ENCODE measurements at places on chromosomes 16 and 17.

DNA sequence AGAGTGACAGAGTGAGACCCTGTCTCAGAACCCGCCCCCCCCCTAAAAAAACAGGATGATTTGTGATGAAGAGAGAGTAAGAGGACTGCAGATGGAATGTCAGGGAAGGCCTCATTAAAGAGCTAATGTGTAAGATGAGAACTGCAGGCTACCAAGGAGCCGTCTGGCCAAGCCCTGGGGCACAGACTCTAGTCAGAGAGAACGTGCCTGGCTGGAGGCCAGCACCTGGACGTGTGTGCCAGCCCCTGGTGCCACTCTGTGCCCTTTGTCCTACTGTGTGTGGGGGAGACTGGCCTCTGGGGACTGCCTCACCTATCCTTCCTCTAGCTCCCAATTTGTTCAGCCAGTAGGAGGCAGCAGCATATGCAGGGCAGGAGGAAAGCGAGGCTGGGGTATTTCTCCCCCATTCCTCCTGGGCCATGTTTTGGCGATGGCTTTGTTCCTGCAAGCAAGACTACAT lies 37.1 kb downstream of the KNOP1 start:
- no peak for DNase-seq

DNA sequence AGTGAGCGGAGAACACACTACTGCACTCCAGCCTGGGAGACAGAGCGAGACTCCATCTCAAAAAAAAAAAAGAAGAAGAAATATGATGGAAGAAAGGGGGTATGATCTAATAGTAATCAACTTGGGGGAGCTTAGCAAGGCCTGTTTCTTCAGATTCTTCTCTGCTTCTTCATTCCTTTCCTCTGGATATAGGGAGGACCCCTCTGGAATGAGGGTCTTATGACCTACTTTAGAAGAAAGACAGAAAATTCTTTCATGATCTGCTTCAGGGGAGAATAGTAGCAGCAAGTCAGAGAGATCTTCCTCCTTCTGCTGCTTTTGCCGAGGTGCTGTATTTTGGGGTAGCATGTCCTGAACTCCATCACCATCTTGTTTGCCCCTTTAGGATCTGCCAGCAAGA lies 44.9 kb upstream of the ETV4 start:
- DNase-seq, result no peak

- DNase-seq, result no peak
These were observed 243.3 kb downstream of the ENGASE start for GRCh38 chr17:79317916-79318315.

DNA sequence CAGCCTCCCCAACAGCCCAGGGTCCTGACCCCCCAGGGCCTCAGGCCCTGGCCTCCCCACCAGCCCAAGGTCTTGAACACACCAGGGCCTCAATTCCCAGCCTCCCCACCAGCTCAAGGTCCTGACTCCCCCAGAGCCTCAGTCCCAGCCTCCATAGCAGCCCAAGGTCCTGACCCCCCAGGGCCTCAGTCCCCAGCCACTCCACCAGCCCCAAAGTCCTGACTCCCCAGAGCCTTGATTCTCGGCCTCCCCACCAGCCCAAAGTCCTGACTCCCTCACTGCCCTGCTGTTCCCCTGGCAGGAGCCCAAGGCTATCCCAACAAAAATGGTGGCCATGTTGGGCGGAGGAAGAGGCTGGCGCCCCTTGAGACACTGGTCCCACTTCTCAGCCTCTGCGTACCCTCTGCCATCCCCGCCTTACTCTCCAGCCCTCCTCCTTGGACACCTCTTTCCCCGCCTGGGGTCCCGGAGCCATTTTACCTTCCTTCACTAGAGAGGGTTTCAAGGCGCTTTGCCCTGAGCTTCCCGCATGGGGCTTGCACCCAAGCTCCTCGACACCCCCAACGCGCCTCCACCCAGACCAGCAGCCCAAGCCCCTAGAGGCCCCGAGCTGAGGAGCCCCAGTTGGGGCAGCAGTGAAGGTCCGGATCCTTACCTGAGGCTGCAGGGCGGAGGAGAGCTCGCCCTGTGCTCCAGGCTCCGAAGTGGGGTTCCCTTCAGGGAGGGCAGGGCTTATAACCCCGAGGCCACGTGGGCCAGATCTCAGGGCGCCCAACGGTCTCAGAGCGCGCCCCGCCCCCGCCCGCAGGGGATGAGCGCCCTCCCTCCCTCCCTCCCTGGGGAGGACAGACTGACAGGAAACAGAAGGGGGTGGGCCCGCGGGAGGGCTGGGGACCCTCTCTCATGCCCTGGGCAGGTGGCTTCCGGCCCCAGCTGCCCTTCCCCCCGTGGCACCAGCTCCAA lies 3.5 kb upstream of the TSPOAP1 start:
- no peak for DNase-seq

GRCh38 chr17:47611372-47612350 lies 38.1 kb upstream of the KPNB1 start:
- DNase-seq, result peak; percentile 47

GRCh38 chr17:28686296-28686695 lies 24.3 kb downstream of the SUPT6H start:
- no peak for DNase-seq

- no peak for DNase-seq
These were observed 702.6 kb upstream of the CDH8 start for GRCh38 chr16:62738666-62739460.

- peak; percentile 95 for DNase-seq
These were observed 16.3 kb upstream of the AURKB start for GRCh38 chr17:8226536-8227237.

DNA sequence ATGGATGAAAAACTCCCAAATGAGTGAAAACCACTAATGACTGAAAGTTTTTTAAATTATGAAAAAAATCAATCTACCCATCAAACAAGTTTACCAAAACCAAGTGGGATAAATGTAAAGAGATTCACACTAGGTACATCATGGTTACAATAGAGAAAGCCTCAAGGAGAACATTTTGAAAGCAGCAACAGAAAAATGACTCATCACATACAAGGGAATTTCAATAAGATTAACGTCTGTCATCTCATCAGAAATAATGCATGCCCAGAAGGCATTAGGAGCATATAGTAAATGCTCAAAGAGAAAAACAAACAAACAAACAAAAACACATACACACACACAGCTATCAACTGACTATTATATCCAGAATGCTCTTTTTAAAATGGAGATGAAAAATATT lies 261.8 kb upstream of the KIF2B start:
- DNase-seq, result no peak

- DNase-seq, result no peak
These were observed 7.6 kb downstream of the CNTD1 start for GRCh38 chr17:42806249-42806648.

- no peak for DNase-seq
These were observed 639.1 kb downstream of the MAF start for GRCh38 chr16:78961464-78961863.

DNA sequence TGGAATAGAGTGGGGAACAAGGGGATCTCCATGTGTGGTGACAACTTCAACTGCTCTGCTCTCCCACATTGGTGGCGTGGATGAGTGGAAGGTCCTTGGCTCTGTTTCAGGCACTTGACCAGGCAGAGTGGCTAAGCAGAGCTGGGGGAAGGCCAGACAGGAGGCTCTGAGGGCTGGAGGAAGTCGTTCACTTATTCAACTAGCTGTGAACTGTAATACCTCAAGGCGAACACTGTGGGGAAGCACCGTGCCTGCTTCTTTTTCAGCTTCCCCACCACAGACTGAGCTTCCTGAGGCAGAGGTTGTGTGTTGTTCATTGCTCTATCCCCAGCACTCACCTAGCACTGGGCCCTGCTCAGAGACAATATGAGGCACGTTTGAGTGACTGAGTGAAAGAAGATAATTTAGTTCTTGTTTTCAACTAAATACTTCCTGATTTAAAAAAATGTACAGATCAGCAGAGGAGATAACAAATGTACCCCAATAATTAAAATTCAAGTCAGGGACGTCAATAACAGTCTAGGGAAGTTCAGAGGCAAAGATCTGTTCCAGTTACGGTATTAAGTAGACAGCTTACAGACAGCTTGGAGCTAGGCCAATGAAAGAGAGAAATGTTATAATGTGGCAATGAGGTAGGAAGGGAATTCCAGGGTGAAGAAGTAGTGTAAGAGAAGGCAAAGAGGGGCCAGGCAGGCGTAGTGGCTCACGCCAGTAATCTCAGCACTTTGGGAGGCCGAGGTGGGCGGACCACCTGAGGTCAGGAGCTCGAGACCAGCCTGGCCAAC lies 34.7 kb downstream of the MYO18A start:
- DNase-seq, result peak; percentile 81

DNA sequence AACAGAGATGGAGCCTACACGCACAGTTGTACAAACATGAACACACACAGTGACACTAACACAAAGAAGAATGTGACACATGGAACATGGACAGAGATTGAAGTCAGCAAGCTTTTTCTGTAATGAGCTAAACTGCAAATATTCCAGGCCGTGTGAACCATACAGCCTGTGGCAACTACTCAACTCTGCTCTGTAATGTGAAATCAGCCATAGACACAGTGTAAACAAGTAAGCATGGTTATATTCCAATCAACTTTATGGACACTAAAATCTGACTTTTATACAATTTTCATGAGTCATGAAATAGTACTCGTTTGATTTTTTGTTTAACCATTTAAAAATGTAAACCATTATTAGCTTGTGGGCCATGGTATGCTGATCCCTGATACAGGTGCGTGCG lies 120.2 kb downstream of the SMG6 start:
- DNase-seq, result peak; percentile 63

GRCh38 chr17:4554441-4554996 lies 665 bp downstream of the MYBBP1A start:
- no peak for DNase-seq

- no peak for DNase-seq
These were observed 20.0 kb upstream of the XPO6 start for GRCh38 chr16:28231763-28232162.

GRCh38 chr17:3573246-3574100 lies 15.9 kb upstream of the TRPV3 start:
- no peak for DNase-seq

GRCh38 chr17:69744512-69745070 lies 330.1 kb downstream of the MAP2K6 start:
- no peak for DNase-seq

DNA sequence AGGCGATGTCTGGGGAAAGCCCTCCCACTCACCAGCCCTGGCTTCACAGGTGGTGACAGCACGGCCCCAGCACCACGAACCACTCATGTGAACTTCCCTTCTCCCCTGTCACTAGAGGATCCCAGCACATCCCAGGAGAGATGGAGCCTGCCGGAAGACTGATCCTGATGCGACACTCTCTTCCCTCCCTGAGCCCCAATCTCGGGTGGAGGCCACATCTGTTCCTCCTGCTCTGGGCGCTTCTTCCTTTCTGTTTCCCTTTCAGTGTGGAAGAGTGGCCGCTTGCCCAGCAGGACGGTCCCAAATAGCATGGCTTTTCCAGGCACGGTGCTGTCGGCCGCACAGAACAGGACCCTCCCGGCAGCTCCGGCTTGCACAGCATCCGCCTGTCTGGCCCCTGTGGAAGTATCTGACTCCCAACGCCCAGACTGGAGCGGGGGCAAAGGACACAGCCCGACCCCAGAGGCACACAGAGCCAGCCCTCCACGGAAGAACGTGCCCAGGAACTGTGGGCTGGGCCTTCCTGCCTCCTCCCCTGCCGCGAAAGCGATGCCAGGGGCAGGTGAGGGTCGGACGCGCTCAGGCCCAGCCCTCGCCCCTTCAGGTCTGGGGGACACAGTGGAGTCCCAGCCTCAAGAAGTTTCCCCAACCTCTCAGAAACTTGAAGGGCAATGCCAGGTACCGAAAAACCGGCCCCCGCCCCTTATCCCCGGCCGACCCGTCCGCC lies 37.6 kb downstream of the CBFA2T3 start:
- DNase-seq, result no peak

DNA sequence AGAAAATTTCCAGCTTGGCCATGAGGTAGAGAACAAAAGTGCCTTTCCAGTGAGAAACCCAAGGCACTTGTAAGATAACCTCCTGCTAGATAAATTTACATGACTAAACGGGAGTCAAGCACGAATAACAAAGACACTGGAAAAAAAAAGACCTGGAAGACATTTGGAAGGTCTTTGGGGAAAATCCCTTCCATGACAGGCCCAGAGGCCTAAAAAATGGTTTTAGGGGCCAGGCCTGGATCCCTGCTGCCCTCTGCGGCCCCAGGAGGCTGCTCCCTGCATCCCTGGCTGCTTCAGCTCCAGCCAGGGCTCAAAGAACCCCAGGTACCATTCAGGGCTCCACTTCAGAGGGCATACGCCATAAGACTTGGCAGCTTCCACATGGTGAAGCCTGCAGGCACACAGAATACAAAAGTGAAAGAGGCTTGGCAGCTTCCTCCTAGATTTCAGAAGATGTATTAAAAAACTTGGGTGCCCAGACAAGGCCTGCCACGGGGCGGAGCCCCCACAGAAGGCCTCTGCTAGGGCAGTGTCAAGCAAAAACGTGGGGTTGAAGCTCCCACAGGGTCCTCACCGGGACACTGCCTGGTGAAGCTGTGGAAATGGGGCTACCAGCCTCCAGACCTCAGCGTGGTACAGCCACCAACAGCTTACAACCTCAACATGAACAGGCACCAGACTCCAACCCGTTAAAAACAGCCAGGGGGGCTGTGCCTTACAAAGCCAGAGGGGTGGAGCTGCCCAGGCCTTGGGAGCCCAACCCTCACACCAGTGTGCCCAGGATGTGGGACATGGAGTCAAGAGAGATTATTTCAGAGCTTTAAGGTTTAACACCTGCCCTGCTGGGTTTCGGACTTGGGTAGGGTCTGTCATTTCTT lies 77.1 kb downstream of the SDK2 start:
- DNase-seq, result no peak

DNA sequence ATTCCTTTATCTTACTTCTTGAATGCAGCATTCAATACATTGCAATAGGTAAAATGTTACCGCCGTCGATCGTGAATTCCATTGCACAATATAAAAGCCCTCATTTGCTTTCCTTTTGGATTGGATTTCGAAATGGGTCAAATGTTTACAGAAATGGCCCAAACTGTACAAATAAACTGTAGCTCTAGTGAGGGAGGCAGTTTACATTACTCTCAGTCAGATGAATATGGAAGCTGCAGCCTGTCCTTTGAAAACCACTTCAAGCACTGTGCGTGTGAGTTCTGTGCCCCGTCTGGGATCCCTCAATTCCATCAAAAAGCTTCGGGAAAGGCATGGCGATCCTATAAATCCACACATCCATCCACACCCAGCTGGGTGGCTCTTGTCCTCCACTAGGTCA lies 258.6 kb upstream of the FOXF1 start:
- DNase-seq, result no peak

DNA sequence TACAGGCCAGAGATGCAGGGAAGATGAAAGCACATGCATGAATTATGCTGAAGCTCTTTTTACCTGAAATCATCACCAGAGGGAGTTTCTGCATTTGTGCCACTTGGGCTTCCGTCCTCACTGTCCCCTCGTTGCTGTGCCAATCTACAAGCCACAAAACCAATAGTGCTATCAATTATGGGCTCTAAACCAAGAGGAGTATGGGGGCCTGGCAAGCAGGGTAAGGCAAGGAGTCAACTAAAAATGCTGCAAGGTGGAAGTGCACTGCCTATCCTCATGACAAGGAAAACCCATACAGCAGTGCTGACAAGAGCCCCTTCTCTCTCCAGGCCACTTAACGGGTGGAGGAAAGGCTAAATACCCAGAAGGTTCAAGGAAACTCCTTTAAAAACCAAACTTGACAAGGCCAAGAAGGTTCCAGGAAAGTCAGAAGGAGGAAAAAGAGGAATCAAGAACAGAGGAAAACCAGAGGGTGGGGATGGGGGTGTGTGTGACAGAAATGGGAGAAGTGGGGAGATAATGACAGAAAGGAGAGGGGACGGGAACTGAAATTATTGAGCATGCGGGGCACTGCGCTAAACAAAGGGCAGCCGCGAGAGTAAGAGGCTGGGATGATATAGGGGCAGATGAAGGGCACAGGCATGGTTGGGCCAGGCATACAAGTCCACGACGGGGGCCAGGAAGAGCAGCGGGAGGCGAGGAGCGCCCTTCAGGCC lies 674 bp downstream of the C17orf75 start:
- peak; percentile 32 for DNase-seq
